Activated CD4-positive, CD25-positive, alpha-beta regulatory T cell treated with anti-CD3 and anti-CD28 coated beads, Interleukin-2, amount 50 U/mL, for 72 hours (primary cell): ENCODE measurements at places on chromosomes 1 and 21.

GRCh38 chr1:170619241-170620028 lies 44.5 kb upstream of the PRRX1 start:
- DNase-seq: no peak

GRCh38 chr1:238499021-238499420 lies 608.3 kb upstream of the ZP4 start:
- no peak for DNase-seq

DNA sequence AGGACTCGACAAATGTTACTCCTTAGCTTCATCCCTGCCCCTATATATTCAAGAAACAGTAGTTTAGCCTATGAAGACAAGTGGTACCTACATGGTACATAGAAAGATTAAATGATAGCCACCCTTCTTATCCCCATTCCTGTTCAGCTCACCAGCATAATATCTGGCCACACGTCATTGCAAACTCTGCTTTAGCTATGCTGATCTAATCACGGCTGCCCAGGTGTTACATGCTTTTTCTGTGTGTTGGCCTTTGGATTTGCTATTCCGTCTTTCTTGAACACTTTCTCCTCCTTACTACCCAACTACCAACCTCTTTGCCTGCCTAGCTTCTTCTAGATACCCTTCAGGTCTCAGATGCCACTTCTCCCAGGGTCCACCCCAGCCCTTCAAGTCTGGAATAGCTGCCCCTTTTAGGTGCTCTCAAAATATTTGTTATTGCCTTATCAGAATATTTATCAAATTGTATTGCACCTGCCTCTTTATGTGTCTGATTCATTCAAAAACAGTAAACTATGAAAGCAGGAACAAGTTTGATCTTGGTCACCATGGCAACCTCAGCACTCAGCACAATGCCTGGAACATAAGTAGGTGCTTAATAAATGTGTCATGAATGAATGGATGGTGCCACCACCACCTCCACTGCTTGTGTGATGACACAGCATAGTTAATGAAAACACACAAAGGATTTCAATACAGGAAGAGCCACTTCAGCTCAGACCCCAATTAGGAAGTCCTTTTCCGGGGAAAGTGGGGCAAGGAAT lies 11.4 kb upstream of the DNASE2B start:
- no peak for DNase-seq

- no peak for DNase-seq
Observed at GRCh38 chr1:82931006-82931405, 1067.9 kb downstream of the TTLL7 start.

GRCh38 chr1:3074800-3075199 lies 5.8 kb downstream of the PRDM16 start:
- no peak for DNase-seq

GRCh38 chr1:198118134-198118533 lies 38.7 kb upstream of the NEK7 start:
- no peak for DNase-seq

GRCh38 chr1:67484492-67484891 lies 54.3 kb upstream of the SERBP1 start:
- no peak for DNase-seq

DNA sequence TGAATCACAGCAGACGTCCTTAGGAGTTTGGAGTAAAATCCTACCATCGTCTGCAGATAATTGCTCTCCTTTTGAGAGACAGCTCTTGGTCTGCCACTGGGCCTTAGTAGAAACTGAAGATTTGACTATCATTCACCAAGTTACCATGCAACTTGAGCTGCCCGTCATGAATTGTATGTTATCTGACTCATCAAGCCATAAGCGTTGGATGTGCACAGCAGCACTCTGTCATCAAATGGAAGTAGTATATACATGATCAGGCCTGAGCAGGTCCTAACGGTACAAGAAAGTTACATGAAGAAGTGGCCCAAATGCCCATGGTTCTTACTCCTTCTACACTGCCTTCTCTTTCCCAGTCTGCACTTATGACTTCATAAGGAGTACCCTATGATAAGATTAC lies 317.8 kb downstream of the GPATCH2 start:
- no peak for DNase-seq

DNA sequence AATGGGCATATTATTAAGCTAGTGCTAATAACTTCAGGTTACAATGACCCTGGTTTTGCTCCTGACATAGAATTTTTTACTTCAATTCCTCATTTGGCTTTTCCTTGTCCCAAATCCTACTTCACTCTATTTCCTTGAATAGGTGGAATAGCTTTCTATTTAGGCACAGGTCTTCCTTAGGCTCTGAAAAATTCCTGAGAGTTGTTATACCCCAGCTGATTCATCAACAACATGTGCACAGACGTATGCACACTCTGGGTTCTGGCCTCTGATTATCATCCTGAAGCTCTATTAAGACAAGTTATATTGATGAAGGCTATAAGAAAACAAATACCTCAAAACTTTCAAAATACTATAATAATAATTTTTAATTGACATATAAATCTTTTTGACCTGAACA lies 172.4 kb downstream of the NTMT2 start:
- DNase-seq: no peak

- no peak for DNase-seq
Observed at GRCh38 chr1:239558559-239558958, 172.2 kb downstream of the CHRM3 start.

GRCh38 chr1:185862235-185862634 lies 128.0 kb downstream of the HMCN1 start:
- DNase-seq: no peak

DNA sequence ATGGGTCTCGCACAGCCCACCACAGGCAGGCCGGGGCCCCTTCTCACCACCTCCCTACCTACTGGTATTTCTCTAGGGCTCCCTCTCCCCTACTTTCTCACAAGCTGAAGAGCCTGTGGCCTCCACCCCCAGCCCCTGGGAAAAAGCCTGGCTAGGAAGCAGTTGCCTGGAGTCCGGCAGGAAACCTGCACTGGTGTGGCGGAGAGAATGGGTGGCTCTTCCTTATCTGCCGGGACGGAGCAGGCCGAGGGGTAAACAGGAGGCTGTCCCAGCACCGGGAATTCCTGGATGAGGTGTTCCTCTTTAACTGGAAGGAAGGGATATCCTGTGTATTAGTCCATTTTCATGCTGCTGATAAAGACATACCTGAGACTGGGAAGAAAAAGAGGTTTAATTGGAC lies 125.8 kb downstream of the TLR5 start:
- DNase-seq: no peak

DNA sequence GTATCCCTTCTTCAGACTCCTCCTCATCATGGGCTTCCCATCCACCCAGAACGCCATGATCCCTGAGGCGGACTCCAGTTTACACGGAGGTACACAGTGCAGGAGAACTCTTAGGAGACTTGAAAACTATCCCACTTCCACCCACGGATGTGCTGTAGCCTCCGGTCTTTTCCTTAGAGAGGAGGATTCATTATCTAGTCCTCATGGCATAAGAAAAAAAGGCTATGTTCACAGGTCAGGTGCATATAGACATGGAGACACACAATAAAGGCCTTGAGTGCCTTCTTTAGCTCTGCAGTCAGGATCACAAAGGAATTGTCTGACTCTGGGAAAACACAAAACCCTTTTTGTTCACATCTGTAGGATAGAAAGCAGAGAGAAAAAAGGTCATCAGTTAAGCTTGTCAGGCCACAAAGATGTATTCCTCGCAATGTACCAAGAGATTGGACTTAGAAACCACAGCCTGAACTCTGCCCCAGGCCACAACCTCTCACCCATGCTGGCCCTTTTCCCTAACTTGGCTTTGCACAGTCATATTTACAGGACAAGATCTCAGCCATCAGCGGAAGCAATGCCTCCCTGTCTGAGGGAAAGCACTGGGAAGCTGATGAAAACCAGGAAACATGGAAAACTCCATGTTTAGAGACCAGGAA lies 9.0 kb downstream of the CRP start:
- DNase-seq: no peak

DNA sequence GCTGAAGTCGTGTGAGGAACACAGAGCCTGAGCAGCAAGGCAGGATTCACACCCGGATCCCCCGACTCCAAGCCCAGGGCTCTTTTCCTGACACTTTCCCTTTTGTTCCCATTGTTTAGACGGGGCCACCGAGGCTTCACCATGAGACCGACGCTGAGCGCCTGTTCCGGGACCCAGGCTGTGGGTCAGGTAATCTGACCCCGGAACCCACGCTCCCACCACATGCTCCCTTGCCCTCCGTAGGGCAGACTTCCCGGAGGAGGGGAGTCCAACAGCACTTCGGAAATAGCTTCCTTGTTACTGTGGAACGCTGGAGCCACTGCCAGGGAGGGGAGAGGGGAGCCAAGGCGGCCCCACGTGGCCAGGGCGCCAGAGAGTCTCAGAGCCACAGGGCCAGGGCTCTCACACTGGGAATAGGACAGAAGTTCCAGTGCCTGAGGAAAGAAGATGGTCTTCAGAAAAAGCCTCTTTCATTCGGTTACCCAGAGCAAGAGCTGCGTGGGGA lies 18.4 kb downstream of the RUNX3 start:
- DNase-seq: no peak

DNA sequence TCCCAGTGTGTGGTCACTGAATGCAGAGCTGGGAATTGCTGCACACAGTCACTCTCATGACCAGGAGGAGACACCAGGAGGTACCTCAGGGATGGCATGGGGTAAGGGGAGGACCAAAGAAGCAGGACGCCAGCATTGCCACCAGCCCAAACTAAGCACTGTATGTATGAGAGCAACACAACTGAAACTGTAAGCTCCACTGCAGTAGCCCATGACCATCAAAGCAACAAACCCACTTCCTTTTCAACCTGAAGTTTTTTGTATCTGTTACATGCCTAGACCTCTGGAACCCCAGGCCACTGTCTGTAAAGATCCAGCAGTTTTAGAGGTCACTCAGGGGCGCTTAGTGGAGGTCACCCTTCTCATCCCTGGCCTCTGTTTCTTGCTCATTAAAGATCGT lies 164.3 kb downstream of the SETD4 start:
- DNase-seq: no peak

DNA sequence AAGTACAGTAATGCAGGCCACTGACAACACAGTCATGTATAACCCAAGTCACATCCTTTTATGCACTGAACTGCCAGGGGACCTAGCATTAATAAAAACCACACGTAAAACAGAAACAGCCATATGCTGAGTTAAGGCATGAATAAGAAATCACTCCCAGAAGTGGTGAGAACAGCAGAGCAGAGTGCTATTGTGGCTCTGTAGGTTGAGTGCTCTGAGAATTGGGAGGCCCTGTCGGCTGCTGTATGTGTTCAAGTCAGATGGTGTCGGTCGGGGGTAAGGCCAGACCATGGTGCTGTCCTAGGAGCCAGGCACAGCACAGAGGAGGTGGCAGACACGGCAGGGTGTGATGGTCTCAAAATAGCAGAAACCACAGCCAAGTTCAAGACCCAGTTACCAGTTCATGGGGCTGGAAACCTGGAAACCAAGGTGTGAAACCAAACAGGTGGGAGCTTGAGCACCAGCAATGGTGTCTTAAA lies 126.6 kb upstream of the COA6 start:
- DNase-seq: no peak

DNA sequence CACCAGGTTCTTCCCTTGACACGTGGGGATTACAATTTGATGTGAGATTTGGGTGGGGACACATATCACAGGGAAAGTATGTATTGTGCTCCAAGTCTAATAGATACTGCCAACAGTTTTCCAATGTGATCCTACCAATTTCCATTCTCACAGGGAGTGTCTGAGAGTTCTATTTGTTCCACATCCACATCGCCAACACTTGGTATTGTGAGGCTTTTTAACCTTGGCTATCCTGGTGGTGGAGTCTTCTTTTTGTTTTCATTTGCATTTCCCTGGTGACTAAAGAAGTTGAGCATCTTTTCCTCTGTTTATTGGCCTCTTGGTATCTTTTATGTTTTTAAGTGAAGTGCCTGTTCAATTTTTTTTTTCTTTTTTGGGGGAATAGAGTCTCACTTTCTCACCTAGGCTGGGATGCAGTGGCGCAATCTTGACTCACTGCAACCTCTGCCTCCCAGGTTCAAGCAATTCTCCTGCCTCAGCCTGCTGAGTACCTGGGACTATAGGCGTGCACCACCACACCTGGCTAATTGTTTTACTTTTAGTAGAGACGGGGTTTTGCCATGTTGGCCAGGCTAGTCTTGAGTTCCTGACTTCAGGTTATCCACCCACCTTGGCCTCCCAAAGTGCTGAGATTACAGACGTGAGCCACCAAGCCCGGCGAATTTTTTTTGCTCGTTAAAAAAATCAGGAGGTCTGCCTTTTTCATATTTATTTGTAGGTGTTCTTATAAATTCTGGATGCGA lies 15.9 kb upstream of the PADI1 start:
- no peak for DNase-seq

DNA sequence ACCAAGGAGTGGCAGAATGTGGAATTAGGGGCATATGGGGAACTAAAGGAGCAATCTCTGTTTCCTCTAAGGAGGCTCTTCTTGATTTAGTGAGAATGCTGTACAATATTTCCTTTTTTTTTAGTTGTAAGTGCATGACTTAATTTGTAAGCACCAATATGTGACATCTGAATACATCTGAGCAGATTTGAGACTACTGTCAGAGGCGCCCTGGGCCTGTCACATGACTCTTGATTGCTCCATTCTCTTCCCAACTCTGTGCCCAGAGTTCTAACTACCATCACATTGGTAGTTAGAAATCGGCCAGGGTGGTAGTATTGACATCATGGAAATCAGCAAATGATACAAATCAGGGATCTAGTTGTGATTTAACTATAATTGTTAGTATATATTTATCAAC lies 110.1 kb upstream of the LMO4 start:
- DNase-seq: no peak

DNA sequence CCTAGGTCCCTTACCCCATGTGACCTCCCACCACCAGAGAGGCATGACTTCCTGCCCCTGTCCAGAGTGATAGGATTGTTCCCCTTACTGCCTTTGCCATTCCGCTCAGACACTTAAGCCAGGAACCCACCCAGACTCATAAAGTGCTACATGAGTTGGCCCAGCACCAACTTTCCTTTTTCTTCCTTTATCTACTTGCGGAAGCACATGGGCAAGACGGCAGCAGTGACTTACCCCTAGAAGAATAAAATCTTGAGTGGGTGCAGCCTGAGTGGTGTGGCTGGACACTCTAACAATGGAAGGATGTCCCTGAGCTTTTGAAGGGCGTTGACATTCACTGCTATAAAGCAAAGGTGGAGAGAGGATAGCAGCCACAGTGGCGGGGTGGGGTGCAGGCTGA lies 100.1 kb downstream of the MAB21L3 start:
- no peak for DNase-seq

DNA sequence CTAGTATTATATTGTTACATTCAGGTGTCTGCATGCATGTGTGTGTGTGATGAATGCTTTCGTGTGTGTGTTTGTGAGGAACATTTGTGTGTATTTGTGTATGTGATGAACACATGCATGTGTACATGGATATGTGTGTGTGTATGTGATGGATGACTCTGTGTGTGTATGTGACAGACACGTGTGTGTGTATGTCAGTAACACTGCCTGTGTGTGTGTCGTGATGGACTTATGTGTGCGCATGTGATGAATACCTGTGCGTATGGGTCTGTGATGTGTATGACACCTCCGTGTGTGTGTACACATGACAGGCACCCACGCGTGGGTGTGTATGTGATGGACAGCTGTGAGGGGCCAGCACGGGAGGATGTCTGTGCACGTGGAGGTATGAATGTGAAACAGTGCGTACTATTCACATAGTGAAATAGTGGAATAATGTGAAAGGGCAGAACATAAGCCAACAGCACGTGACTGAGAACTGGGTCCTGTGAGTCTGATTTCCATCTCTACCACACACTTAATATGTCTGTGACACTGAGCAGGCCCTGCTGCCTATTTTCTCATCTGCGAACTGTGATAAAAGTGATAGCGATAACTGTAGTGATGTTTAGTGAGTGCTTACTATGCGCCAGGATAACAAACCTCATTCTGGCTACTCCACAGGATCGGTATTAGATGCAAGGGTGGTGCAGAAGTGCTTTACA lies 41.8 kb upstream of the CSF3R start:
- no peak for DNase-seq
